Lower leg skin (tissue), 4 donors: ENCODE measurements at places on chromosomes 7 and 10. TPM values are rescaled to one million over a fixed set of nuclear protein-coding genes. Genes with fewer than 3 reads are reported as not detected.
A peak's percentile ranks its signal among the peaks of the same experiment; 100 is the strongest.

MKRN1 gene
- 85.5 TPM for total RNA-seq

PSAP gene
- 471 TPM for total RNA-seq

ADAM12 gene
- 0.47 TPM for total RNA-seq

SPDYE5 gene
- total RNA-seq: not detected

FBXL13 gene
- total RNA-seq: 1.1 TPM

COL28A1 gene
- 10.5 TPM for total RNA-seq

PRKAR1B gene
- 7.8 TPM for total RNA-seq

FKBP9 gene
- 133 TPM for total RNA-seq

GRCh38 chr7:116843378-116843777 lies 19.0 kb upstream of the CAPZA2 start:
- no peak for DNase-seq

DNA sequence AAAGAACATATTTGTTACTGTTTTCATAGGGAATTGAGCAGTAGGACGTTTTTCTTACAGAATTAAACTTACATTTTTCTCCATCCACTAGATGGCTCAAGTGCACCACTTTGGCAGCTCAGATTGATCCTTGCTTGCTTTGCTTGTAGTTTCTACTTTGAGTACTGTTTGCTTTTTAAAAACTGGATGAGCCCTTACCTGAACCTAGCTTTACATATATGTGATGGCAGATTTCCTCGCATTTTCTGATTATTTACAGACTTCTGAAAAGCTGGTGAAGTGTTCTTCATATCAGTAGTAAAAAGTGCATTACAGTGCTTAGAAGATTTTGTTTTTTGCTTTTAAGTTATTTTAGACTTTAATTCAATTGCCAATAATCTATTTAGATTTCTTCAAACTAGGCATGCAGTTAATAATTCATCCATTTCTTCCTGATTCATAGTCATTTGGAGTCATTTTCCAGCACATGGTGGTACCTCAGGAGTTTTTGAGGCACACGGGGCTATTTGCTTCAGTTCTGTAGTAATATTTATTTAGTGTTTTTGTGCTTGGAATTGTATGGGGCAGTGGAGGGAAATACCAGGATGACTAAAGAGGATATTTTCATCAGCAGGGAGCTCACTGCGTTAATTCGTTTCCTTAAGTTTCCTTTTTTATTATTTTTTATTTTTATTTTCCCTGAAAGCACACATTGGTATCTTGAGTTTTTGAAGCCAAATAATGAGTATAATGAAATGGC lies 57.3 kb downstream of the MAPK8 start:
- no peak for DNase-seq

- no peak for DNase-seq
Measured at GRCh38 chr10:129860396-129860795, 103.7 kb downstream of the EBF3 start.

GRCh38 chr10:26622891-26623290 lies 74.6 kb upstream of the PDSS1 start:
- no peak for DNase-seq

GRCh38 chr10:1709161-1709560 lies 28.2 kb downstream of the ADARB2 start:
- DNase-seq: no peak

GRCh38 chr10:34816085-34816496 lies 995 bp upstream of the PARD3 start:
- DNase-seq: no peak

GRCh38 chr10:89391907-89392756 lies at the start of gene IFIT1:
Gene IFIT1 (plus strand): TSS chr10:89392623. CDS start chr10:89392713, 90 bp downstream.
- peak; percentile 65 for DNase-seq

GRCh38 chr10:6005856-6006395 lies 28.6 kb upstream of the IL15RA start:
- DNase-seq: peak; percentile 48

- no peak for DNase-seq
Measured at GRCh38 chr7:131109011-131109758, 218.5 kb upstream of the MKLN1 start.

DNA sequence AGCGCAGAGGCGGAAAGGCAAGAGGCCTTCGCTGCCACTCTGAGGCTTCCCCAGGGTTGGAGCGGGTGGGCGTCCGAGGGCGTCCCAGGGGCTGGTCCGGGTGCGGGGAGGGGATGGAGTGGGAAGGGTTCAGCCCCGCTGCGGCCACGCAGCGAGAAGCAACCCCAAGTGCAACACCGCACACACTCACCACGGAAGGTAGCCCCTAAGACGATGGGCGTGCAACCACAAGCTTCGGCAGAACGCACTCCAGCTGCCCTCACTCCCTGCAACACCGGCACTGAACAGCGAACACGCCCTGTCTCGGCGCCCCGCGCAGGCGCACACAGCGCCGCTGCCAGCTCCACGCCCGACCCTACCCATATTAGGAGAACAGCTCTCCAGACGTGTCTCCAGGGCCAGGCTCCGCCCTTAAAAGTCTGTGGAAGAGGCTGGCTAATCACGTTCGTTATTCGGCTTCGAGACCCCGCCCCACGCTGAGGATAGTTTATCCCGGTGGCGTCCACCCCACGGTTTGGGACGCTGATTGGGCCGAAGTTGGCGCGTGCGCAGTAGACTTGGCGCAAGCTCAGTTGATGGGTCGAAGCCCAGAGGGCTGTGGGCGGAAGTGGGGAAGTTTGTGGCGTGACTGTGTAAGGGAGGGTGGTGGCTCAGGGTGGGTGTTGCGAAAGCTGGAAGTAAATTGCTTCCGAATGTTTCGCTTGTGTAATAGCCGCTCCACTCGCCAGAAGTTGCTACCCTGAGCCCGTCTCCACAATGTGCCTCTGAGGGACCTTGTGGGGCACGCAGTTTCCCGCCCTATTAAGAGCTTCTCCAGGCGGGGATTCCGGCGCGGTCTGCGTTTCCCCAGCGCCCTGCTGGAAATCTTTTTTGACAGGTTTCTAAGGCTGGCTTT lies at the start of gene RSU1:
Gene RSU1, minus strand, starts transcription at position 300 of the 895 bp plus-strand sequence. CDS start 343 bp downstream, outside the sequence.
- peak; percentile 100 for DNase-seq
